Dermis microvascular lymphatic vessel endothelial cell (primary cell): ENCODE measurements at places on chromosomes 1 and 21. TPM values are rescaled to one million over a fixed set of nuclear protein-coding genes. Genes with fewer than 3 reads are reported as not detected.

DNA sequence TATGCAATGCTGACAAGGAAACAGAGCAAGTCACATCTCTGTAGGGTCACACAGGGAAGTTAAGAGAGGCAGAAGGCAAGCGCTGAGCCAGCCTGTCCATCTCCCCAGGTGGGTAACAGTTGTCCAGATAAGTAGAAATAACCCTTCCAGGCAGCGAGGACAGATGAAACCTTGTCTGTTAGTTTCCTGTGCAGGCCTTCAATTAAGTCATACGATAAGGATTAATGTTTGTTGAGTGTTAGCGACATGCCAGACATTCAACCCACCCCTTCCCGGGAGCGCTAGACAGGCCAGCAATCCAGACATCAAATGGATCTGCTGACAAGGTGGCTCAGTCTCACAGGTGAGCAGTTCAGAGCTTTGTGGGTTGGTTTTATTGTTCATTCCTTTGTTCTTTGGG is 221.5 kb upstream of the FMN2 start:
- no peak for DNase-seq

DNA sequence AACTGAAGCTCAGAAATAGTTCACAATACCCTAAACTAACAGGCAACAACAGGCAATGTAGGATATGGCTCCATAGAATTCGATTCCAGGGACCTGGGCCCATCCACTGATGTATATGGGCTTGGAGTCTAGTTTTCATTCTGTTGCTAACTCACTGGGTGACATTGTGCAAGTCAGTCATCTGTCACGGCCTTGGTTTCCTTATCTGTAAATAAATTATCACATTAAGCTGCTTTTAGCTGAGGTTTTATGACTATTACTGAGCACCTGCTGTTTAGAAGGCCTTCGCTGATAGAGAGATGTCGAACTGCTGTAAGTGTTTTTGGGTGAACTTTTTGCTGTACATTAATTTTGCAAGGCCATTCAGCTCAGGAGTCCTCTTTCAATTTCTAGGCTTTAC is 22.9 kb upstream of the ERO1B start:
- DNase-seq, result no peak

GRCh38 chr1:12078938-12079861 is 16.1 kb downstream of the TNFRSF8 start:
- peak; percentile 42 for DNase-seq

The DOP1B gene
- total RNA-seq, result 2.8 and 3.1 TPM in 2 replicates

- DNase-seq, result no peak
Observed at GRCh38 chr1:78385744-78386462, 104.9 kb upstream of the PTGFR start.

- DNase-seq, result no peak
Observed at GRCh38 chr1:248631354-248632008, 3.4 kb downstream of the OR2T11 start.

DNA sequence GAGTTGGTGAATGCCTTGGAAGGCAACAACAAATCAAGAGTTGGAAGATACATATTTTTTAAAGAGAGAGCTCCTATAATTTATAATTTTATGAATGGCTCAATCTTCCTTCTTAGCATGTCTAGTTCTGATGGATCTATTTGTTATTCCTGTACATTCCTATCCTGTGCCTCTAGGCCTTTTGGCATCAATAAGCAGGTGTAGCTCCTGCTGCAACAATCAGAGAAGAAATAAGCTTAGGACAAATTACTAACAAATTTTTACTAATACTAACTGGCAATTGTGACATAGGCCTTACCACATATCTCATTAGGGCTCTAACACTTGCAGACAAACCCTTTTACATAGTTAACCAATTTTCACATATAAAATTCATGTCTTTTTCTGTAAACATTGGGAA is 682.0 kb downstream of the LTN1 start:
- no peak for DNase-seq

GRCh38 chr1:182391362-182392049 is at the start of gene GLUL:
TSS of gene GLUL (minus strand) at chr1:182391790. CDS start at chr1:182388737, 3,053 bp downstream.
- peak; percentile 94 for DNase-seq

DNA sequence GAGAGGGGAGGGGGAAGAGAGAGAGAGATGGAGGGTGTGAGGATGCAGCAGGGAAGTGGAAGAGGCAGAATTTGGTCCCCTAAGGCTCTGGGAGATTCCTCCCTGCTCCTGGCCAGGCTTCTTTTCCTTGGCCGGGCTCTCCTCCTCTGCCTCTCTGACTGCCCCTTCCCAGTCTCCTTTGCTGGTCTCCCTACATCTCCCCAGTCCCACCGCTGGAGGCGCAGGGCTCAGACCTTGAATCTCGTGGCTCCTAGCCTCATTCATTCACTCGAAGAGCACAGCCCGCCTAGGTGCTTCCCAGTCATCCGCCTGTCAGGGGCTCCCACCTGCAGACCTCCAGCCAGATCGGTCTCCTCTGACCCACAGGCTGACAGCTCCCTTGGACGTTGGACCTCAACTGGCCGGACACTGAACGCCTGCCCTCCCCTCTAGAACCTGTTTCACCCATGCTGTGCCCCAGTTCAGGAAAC is 76.5 kb downstream of the VWA5B1 start:
- DNase-seq, result no peak
